ENCODE measurements at places on chromosomes 2 and 18. TPM values are rescaled to one million over a fixed set of nuclear protein-coding genes. Genes with fewer than 3 reads are reported as not detected.

The SP9 gene
- total RNA-seq, result not detected

The SDC1 gene
- 29.5 TPM for total RNA-seq

The FOSL2 gene
- 85.7 TPM for total RNA-seq

The NEU2 gene
- not detected for total RNA-seq

GRCh38 chr2:121900391-121900790 lies 144.9 kb downstream of the TSN start:
- no peaks in the 10 kb centered on the region for H3K36me3 ChIP-seq
- no peak overlapping the region for H3K4me3 ChIP-seq
- DNase-seq, result no peak

GRCh38 chr18:47260924-47261701 lies 9.7 kb upstream of the SKOR2 start:
- no peak for DNase-seq

GRCh38 chr2:17084877-17085276 lies 419.2 kb upstream of the CYRIA start:
- no peaks in the 10 kb centered on the region for H3K36me3 ChIP-seq
- no peak for DNase-seq
- H3K27me3 ChIP-seq, result no peaks in the 10 kb centered on the region
- no peaks in the 10 kb centered on the region for H3K4me1 ChIP-seq
- H3K27ac ChIP-seq, result no peak overlapping the region

DNA sequence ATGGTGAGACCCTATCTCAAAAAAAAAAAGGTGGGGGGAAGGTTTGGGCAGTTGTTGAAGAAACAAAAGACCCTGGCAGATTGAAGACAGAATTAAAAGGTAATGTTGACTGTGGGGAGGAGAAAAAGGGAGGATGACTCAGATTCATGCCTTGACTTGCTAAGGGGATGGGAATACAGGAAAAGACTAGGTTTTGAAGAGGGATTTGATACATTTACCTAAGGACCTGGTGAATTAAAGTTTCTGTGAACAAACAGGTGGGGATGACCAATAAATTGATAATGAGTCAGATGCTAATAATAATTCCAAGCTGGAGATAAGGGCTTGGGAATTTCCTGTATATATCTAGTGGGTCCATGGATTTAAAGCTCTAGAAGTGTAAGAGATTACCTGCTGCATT lies 27.6 kb downstream of the TTR start:
- no peak overlapping the region for H3K27ac ChIP-seq
- no peaks in the 10 kb centered on the region for H3K27me3 ChIP-seq
- no peaks in the 10 kb centered on the region for H3K36me3 ChIP-seq
- DNase-seq, result no peak
- H3K4me3 ChIP-seq, result no peak overlapping the region

GRCh38 chr2:175154661-175155082 lies 13.3 kb downstream of the ATF2 start:
- peaks cover 18% of the 10 kb centered on the region for H3K4me1 ChIP-seq
- no peak overlapping the region for H3K27ac ChIP-seq
- no peaks in the 10 kb centered on the region for H3K36me3 ChIP-seq
- no peak overlapping the region for H3K4me3 ChIP-seq
- no peaks in the 10 kb centered on the region for H3K27me3 ChIP-seq

GRCh38 chr2:180376066-180376465 lies 369.0 kb upstream of the CWC22 start:
- no peaks in the 10 kb centered on the region for H3K27me3 ChIP-seq
- H3K4me1 ChIP-seq, result no peaks in the 10 kb centered on the region
- no peak overlapping the region for H3K4me3 ChIP-seq
- no peak overlapping the region for H3K27ac ChIP-seq
- H3K36me3 ChIP-seq, result no peaks in the 10 kb centered on the region

- no peak overlapping the region for H3K4me3 ChIP-seq
- no peaks in the 10 kb centered on the region for H3K27me3 ChIP-seq
- no peak overlapping the region for H3K27ac ChIP-seq
- H3K4me1 ChIP-seq, result no peaks in the 10 kb centered on the region
- DNase-seq, result no peak
These were observed 38.5 kb upstream of the ATP8B1 start for GRCh38 chr18:57841568-57841967.

DNA sequence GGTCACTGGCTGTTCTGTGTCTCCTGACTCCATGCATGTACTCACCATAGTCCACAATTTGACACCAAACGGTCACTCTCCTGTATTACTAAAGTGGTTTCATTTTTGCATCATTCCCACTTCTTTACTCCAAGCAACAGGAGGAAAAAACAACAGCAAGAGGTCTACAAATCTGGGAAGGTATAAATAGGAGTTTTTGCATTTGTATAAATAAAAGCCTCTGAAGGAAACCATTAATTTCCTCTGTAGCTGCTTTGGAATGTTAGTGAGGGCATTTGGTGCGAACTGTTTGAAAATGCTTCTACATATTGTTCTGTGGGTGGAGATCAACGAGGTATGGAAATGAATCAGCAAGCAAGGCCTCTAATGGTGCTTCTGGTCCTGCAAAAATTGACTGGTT lies 148.5 kb upstream of the DLX2 start:
- no peak overlapping the region for H3K27ac ChIP-seq
- no peak for DNase-seq
- no peaks in the 10 kb centered on the region for H3K27me3 ChIP-seq
- H3K4me3 ChIP-seq, result no peak overlapping the region
- H3K4me1 ChIP-seq, result no peaks in the 10 kb centered on the region

GRCh38 chr2:228548230-228548629 lies 366.7 kb upstream of the SPHKAP start:
- H3K27me3 ChIP-seq, result no peaks in the 10 kb centered on the region
- H3K36me3 ChIP-seq, result no peaks in the 10 kb centered on the region
- DNase-seq, result no peak
- H3K27ac ChIP-seq, result no peak overlapping the region
- H3K4me1 ChIP-seq, result no peaks in the 10 kb centered on the region
- no peak overlapping the region for H3K4me3 ChIP-seq

DNA sequence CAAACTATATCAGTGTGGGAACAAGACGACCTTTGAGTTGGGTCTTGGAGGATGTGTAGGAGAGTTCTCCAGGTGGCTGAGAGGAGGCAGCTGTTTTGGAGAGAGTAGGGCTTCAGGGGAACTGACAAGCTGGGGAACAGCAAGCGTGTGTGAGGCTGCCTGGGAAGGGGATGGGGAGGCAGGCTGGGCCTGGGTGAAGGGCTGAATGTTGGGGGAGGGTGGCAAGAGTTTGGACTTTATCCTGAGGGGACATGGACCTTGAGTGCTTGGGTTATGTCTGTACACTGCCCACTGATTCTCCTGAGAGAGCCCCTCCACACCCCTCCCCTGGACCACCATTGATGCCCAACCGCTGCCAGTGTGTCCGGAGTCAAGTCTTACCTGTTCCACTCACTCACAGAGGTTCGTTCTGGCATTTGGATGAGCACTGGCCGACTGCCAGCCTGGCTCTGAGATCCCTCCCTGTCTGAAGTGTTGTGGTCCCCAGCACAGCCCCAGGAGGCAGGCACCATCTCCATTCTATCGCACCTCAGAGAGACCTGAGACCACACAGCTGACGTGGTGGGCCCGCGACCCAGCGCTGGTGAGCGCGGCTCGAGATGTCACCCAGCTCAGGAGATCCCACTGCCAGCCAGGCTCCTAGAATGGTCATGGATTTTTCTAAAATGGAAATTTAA lies 59.5 kb downstream of the DCDC2C start:
- no peak overlapping the region for H3K27ac ChIP-seq
- H3K27me3 ChIP-seq, result no peaks in the 10 kb centered on the region

- H3K36me3 ChIP-seq, result no peaks in the 10 kb centered on the region
- H3K4me3 ChIP-seq, result no peak overlapping the region
- DNase-seq, result no peak
- H3K4me1 ChIP-seq, result peaks cover 9% of the 10 kb centered on the region
- H3K27ac ChIP-seq, result no peak overlapping the region
- no peaks in the 10 kb centered on the region for H3K27me3 ChIP-seq
These were observed 146.1 kb upstream of the SESTD1 start for GRCh38 chr2:179410552-179411356.

DNA sequence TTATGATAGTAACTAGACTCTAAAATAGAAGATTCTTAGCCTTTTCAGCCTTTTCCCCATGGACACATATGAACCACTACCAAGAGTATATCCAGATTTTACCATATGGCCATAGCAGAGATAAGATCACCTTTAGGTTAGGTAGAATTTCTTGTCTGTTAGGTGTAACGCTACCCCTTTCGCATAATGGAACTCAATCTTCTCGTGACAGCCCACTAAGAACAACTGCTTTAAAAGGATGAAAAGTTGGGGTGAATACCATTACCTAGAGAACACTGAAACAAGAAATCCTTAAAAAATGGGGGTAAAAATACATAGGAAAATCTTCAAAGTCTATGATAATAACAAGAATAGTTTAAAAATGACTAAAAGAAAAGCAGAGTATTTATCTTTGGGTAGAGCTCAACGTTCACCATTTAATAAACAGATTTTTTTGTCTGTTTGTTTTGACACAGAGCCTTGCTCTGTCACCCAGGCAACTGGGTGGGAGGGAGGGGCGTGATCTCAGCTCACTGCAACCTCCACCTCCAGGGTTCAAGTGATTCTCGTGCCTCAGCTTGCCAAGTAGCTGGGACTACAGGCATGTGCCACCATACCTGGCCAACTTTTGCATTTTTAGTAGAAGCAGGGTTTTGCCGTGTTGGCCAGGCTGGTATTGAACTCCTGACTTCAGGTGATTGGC lies 67.2 kb downstream of the VIL1 start:
- no peaks in the 10 kb centered on the region for H3K27me3 ChIP-seq
- H3K27ac ChIP-seq, result no peak overlapping the region
- H3K36me3 ChIP-seq, result peaks cover 31% of the 10 kb centered on the region

DNA sequence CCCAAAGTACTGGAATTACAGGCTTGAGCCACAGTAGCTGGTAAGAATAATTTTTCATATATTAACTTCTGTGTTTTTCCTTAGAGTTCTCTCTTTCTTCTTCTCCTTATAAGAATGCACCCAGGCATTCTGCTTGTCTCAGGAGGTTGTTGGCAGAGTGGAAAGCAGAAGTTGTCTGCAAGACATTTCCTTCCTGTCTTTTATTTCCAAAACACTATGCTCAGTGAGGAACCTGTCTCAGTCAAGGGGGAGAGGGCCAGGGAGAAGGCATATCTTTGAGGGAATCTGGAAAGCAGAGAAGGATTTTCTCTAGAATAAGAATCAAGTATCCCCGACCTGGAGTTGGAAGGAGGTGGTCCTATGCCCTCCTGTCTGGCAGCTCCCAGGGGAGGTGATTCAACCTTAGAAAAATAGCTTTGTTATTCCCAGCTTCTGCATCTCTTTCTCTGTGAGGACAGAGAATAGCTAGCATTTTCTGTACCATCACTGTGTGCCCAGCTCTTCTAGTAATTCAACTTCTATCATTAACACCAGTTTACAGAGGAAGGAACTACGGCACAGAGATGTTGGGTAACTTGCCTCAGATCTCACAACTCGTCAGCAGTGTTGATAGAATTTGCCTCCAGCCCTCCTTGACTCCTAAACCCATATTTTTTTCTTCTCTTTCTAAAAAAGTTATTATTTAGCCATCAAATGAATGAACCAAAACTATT lies 3.8 kb upstream of the LPIN2 start:
- H3K27ac ChIP-seq, result peak overlapping the region; percentile 98
- no peaks in the 10 kb centered on the region for H3K36me3 ChIP-seq
- no peak overlapping the region for H3K4me3 ChIP-seq

DNA sequence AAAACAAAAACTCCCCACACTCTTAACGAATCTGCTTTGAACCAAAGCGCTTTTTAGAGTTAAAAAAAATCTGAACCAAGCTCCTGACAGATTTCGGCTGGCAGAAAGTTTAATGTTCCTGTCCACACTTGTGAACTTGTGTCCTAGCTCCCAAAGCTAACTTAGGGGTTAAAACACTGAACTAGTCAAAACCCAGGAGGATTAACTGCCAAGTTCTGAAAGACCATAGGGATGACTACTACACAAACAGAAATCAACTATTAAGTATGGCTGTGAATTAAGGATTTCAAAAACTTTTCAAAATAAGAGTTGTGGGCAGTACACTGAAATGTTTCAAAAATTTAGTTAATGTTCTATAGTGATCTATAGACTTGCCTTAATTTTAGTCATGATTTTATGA lies 26.2 kb upstream of the CDKL4 start:
- H3K36me3 ChIP-seq, result no peaks in the 10 kb centered on the region
- H3K27me3 ChIP-seq, result no peaks in the 10 kb centered on the region
- no peak overlapping the region for H3K27ac ChIP-seq

DNA sequence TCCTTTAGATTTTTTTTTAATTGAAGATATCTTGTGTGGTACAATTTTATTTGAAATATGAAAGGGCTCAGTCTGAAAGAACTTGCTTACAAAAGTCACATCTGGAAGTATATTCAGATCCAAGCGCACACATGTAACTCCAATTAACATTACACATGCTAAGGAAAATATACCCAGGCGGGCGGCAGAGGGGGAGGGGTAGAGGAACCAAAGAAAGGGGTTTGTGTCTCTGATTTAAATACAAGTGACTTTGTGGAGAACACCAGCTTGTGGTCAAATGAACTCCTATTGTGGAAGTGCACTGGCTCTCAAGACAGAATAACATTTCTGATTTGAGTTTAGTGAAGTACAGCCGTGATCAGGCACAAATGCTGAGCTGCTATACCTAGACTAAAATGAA lies 280.2 kb upstream of the SOX11 start:
- H3K27me3 ChIP-seq, result no peaks in the 10 kb centered on the region
- H3K36me3 ChIP-seq, result no peaks in the 10 kb centered on the region
- H3K27ac ChIP-seq, result no peak overlapping the region
- H3K4me3 ChIP-seq, result no peak overlapping the region
- no peaks in the 10 kb centered on the region for H3K4me1 ChIP-seq

Measured in spleen (tissue), 13 donors.